Activated CD4-positive, CD25-positive, alpha-beta regulatory T cell treated with anti-CD3 and anti-CD28 coated beads, Interleukin-2, amount 50 U/mL, for 72 hours (primary cell): ENCODE measurements at places on chromosomes 13 and 19.
A peak's percentile ranks its signal among the peaks of the same experiment; 100 is the strongest.

GRCh38 chr13:29901710-29902631, 51.6 kb upstream of the UBL3 start:
- DNase-seq: no peak

DNA sequence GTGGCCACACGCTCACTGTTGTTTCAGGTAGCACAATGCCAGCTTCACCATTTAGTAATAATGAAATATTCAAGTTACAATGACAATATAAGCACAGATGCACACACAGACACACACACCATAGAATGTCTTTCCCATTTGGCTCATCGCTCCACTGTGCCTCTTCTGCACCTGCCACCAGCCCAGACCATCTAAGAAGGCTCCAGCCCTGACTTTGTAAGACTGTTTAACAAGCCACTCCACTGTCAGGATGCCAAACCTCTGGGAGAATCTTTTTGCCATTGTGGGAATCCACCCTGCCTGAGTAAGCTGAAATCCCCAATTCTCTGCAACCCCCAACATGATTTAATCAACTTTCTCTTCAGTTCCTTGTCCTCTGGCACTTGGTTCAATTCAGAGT, 60.6 kb downstream of the LHFPL6 start:
- no peak for DNase-seq

GRCh38 chr13:60258349-60258748, 94.6 kb upstream of the DIAPH3 start:
- DNase-seq: no peak

DNA sequence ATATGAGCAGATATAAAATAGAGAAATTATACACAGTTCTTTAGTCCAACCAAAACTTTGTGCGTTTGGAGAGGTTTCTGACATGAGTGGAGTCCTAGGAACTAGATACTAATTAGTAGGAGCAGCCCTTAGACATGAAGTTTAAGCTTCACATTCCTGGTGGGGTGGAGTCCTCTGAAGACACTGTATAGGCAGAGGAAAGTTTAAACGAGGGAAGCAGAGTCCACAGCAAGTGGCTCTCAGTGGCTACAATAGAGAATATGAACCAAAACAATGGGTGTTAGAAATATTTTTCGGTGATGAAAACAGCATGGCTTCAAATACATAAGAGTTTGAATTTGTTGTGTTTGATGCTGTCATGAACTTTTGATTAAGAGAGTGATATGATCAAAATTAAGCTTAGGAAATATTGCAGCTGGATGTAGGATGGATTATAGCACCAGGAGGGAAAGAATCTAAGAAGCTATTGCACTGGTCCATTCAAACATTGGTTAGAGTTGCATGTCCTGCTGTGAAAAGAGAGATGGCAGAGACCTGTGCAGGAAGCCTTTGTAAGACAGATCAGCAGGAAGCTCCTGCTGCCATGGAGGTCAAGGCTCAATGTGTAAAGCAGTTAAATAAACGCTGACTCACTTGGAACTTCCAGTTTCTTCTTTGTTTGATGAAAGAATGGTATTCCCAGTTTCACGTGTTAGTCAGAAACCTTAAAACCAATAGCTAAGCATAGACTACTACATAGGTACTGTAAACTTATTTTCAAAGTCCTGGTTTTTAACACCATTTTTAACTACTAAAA, 175.2 kb downstream of the TDRD3 start:
- DNase-seq: no peak

DNA sequence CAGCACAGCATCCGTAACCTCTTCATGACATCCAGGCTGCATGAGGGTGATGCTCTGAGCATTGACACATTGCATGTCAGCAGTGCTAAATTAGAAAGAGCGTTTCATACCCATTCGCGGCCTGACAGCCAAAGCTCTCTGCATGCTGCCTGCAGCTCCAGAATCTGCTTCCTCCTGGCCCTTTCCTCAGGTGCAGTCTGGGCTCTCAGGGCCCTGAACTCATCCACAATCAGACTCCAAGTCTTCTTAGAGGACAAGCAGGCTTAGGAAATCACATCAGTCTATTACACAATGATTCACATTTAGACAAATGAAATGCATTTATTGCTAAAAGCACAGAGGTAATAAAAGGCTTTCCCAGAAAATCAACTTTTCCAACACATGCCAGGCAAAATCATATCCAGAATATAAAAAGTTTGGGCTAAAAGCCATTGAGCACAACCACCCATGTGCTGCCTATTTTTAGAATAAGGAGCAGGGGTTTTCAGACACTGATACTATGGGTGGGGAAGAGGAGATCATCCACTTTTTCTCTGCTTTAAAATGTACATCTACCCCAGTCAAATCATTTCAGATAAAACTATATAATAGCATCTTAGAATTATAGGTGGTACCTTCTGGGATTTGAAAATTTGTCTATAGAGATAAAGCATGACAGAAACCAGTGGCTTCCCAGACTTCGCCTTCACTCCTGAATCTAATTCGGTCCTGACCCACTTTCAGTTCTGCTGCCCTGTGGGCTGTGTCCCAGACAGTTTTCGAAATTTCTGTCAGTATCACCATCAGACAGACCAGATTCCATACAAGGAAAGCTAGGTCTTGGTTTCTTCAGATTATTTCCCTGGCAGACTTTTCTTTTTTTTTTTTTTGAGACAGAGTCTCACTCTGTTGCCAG, 109.3 kb downstream of the COL4A2 start:
- DNase-seq: no peak

- no peak for DNase-seq
These were observed 13.0 kb downstream of the ZIC5 start for GRCh38 chr13:99958406-99959126.

DNA sequence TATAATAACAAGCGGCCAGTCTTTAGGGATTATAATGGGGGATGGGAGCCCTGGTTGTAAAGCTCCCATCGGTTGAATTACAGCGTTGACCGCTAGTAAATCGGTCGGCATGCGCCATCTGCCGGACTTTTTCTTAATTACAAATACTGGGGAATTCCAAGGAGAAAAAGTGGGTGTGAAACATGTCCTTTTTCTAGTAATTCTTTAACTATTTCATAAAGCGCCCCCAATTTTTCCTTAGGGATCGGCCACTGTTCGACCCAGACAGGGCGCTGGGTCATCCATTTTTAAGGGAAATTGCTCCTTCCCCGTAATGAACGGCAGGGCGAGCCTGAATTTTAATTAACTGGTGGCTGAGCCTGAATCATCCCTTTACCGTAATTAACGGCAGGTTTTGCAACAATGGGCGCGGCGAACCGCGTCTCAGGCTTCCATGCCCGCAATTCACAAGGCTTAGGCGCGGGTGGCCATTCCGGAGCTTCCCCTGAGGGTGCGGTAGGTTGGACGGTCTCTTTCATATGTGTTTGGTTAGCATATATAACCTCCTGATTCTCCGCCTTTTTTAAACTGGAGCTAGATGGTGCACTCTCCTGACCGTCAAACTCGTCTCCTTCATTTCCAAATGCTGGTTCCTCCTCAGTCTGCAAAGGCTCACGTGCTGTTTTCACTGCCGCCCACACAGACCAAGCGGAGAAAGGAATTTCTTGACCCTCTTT, 30.2 kb upstream of the EVI5L start:
- peak; percentile 49 for DNase-seq

- DNase-seq: no peak
These were observed 341.3 kb downstream of the TEX29 start for GRCh38 chr13:111661776-111662175.

DNA sequence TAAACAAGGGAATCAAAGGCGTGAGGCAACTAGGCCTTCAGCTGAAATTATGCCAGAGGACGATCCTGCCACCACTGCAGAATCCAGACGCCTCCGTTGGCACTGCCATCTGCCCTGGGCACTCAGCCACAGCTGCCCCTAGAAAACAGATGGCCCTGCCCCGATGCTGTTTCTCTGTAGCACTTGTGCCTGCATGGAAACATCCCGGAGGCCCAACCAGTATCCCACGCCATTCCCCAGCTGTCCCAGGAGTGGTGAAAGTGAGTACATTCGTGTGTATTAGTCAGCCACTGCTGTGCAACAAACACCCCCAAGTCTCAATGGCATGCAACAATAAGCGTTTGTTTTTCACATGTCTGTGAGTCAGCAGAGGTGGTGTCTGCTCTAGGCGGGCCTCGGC, 8.9 kb upstream of the CRTC1 start:
- no peak for DNase-seq

DNA sequence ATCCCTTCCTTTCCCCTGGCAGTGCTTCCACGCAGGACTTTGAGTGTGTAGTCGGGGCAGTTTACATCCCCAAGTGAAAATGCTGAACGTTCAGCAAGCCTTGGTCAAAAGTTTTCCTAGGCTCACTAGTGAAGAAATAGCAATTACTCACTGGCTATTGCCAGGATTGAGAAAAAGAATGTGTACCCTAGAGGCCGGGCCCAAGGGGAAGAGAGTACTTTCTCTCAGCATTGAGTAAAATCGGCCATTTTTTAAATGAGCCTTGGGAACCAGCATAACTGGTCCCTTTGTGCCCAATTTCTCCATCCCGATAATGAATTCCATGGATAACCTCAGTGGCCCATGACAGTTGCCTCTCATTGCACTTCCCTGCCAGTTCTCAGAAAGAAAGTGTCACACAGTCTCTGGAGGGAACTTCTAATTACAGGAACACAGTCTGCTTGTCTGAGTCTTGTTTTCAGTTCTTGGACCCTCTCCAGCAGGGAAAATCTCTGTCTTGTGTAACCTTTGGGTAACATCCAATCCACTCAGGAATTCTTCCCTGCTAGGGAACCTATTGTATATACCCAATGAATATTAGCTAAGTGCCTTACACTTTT, 7.3 kb upstream of the OR7D2 start:
- no peak for DNase-seq

- DNase-seq: no peak
These were observed 16.1 kb upstream of the SPART start for GRCh38 chr13:36362251-36362650.

DNA sequence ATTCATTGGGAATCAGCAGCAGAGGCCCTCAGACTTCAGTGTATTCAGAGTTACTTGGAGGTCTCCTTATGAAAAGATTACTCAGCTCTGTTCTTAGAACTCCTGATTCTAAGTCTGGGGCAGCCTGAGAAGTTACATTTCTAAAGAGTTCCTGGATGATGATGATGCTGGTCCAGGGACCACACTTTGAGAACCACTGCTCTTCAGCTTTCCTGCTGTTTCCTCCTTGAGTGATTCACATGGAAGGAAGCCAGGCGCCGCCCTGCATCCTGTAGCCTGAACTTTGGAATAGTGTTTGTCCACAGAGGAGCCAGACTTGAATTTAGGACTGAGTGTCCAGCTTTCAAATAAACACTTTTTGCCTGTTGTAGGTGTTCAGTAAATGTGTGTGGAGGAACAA, 2.9 kb downstream of the CEBPG start:
- no peak for DNase-seq

- DNase-seq: no peak
These were observed 145.9 kb downstream of the NUFIP1 start for GRCh38 chr13:44843403-44843802.

GRCh38 chr19:2034729-2035589, 16.1 kb downstream of the MKNK2 start:
- DNase-seq: peak; percentile 74

GRCh38 chr19:16428372-16429036, 43.3 kb downstream of the EPS15L1 start:
- no peak for DNase-seq

GRCh38 chr19:11931513-11931912, 6.6 kb downstream of the ZNF700 start:
- DNase-seq: no peak

GRCh38 chr13:106561551-106562170, 6.3 kb downstream of the ARGLU1 start:
- peak; percentile 33 for DNase-seq

GRCh38 chr13:42049454-42049813, 986 bp downstream of the DGKH start:
- DNase-seq: no peak

- DNase-seq: no peak
These were observed 170.8 kb downstream of the KDM4B start for GRCh38 chr19:5139583-5140325.

DNA sequence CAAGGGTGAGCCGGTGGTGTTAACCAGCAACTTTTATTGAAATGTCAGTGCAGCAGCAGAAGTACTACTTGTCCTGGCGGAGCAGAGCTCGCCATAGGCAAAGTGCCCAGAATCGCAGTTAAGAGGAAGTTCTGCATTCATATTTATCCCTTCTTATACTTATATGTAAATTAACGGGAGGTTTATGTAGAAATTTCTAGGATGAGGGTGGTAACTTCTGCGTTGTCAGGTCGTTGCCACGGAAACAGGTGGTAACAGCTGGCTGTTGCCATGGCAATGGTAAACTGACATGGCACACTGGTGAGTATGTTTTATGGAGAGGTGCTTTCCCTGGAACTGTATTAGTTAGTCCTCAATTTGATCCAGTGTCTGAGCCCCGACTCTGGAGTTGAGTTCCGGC, 2494.9 kb upstream of the PCDH20 start:
- no peak for DNase-seq

- DNase-seq: no peak
These were observed 5.9 kb upstream of the HOMER3 start for GRCh38 chr19:18946918-18947317.

- DNase-seq: no peak
These were observed 58.7 kb upstream of the F7 start for GRCh38 chr13:113046883-113047244.

DNA sequence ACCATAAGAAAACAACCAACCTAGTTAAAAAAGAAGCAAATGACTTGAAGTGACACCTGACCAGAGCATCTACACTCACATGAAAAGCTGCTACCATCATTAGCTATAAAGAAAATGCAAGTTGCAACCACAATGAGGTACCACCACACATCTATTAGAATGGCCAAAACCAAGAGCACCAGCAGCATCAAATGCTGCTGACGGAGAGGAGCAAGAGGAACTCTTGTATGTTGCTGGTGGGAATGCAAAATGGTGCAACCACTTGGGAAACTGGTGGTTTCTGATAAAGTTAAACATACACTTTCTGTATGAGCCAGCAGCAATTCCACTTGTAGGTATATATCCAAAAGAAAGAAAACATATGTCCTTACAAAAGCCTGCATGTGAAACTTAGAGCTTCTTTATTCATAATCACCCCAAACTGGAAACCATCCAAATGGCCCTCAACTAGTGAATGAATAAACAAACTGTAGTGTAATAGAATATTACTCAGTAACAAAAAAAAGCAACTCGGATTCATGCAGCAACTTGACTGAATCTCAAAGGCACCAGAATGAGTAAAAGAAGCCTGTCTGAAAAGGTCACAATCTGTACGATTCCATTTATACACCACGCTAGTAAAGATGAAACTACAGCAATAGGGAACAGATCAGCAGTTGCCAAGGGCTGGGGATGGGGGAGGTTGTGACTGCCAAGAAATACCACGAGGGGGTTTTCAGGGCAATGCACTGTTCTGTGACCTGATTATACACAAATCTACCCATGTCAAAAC, 60.9 kb upstream of the RANBP3 start:
- no peak for DNase-seq
